ENCODE measurements at places on chromosomes 3 and 15.

DNA sequence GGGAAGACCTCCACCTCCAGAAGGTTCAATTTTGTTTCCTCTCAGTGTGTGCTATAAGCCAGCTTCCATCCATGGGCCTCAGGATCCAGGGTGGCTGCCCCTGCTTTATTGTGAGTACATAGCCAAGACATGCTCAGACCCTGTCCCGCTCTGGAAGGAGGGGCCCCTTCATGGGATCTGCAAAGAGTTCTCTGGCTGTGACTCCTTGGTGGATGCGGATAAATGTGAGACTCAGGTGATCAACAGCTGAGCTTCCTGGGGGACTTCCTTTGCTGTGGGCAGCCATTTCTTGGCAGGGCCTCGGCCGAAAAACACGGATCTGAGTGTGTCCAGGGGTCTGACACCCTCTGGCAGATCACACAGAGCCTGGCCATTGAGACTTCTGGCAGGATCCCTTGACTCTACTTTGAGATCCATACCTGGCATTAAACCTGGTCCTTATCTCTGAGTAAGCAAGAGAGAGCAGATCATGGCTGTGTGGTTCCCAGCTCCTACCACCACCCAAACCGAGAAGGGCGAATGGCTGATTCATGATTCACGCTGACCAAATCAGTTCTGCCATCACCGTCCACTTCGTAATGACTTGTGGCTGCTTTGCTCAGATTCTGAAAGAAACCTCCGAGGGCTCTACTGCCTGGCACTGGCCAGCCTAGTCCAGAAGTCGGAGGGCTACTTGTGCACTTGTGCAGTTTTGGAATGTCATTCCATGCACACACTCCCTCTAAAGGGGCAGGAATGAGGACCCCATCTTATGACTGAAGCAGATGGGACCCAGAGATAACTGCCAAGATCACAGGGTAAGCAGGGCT lies 68.1 kb downstream of the SENP2 start:
- DNase-seq = no peak

DNA sequence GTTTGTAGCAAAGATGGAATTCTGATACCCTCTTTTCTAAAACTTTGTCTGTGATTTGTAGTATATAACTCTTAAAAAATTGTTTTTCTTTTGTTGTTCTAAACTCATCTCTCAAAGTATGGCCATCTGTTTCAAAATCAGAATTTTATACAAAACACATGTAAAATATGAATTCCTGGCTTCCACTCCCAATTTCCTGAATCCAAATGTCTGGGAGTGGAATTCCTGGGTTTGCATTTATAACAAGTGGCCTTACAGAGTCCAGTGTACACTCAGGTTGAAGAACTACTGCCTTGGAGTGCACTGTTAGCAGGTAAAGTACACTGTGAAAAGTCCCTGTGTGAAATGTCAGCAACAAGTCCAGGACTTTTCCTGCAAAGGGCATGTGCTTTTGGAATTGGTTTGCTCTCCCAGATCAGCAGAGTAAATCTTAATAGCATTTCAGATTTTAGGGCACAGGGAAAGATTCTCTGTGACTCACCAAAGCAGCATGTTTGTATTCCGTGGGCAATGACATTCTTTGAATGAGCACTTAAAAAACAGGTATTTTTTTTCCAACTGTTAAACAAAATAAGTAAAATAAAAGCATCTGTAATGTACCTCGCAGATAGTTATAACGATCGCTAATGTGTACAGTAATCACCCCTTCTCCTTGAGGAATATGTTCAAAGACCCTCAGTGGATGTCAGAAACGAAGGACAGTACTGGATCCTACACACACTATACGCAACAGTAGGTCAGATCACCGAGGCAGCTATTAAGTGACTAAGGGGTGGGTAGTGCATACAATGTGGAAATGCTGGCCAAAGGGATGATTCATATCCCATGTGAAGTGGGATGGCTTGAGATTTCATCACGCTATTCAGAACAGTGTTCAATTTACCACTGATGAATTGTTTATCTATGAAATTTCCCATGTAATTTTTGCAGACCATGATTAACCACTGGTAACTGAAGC lies 2.0 kb upstream of the CLDN16 start:
- DNase-seq = no peak

DNA sequence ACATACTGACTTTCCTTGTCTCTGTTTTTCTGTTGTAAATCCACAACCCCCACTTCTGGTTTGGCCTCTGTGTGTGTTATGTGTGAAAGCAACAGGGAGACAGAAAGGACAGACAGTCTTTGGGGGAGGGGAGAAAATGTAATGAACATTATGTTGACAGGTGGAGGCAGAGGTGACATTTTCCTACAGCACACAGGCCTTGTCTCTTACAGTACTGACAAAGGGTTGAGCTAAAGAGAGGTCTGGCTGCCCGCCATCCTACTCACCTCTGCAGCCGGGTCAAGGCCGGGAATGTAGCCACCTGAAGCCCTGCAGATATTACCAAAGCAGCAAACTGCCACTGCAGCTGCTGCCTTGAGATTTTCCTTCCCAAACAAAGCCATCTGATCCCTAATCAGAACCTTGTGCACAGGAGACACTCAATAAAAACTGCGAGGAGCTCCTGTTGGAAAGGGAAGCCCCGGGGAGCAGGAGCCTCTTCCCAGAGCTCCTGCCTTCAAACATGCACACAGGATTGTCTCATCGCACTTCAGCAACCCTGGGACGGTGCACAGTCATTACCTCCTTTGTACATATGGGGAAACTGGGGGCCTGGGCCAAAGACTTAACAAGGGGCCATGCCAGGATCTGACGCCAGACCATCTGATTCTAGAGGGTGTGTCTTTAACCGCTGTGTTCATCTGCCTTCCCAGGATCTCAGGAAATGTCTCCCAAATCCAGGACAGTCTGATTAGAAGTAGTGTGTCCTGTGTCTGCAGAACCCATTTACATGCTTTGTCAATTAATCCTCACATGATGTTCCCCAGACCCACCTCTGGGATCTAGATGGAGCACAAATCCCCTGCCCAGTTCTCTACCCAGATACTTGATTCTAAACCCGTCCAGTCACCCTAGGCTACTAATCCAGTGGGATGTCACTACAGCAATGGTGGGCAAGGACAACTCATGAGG lies 14.2 kb downstream of the MYO5C start:
- DNase-seq = no peak

- peak; percentile 56 for DNase-seq
Measured at GRCh38 chr3:122964811-122965210, 62.8 kb downstream of the SEMA5B start.

DNA sequence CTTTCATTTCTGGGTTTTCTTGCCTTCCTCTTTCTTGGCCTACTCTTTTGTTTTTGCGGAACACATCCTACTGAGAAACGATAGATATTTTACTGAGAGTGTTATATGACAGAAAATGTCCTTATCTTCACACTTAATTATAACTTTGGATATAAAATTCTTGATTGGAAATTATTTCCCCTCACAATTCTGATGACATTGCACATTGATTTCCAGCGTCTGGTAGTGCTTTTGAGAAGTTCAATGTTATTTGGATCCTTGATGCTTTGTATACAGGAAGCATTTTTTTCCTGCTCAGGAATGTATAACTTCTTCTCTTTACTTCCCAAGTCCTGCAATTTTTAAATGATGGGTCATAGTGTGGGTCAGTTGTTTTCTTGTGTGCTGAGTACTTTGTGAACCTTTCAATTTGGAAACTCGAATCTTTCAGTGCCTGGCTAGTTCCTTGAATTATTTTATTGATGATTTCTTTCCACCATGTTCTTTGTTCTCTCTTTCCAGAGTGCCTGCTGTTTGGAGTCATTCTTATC lies 183.9 kb downstream of the PDCD6IP start:
- no peak for DNase-seq

GRCh38 chr15:101613130-101614000 lies 38.8 kb downstream of the TM2D3 start:
- peak; percentile 8 for DNase-seq

- no peak for DNase-seq
Measured at GRCh38 chr3:25781145-25781757, 2.0 kb downstream of the NGLY1 start.

GRCh38 chr3:15973940-15974339 lies 176.2 kb upstream of the ANKRD28 start:
- no peak for DNase-seq
